ENCODE measurements at places on chromosomes 7 and 10.

DNA sequence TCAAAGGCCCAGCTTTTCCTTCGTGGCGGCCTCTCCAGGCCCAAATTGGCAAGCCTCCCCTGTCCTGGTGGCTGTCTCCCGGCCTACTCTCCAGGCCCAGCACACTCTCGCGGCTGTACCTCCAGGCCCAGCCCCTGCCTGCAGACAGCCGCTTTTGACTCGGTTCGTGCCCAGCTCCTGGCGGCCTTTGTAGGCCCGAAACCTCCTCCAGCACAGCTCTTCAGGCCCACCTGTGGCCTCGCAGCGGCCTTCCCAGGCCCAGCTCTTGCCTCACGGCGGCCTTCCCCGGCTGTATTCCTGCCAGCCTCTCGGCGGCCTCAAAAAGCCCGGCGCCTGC, 18.2 kb upstream of the TMEM248 start:
- no peak for DNase-seq

- peak; percentile 41 for DNase-seq
Observed at GRCh38 chr10:46248651-46249146, 38.1 kb upstream of the ANTXRL start.

GRCh38 chr10:77715088-77715487, 77.5 kb upstream of the KCNMA1 start:
- no peak for DNase-seq

- no peak for DNase-seq
Observed at GRCh38 chr7:20698469-20698868, 83.0 kb downstream of the ABCB5 start.

DNA sequence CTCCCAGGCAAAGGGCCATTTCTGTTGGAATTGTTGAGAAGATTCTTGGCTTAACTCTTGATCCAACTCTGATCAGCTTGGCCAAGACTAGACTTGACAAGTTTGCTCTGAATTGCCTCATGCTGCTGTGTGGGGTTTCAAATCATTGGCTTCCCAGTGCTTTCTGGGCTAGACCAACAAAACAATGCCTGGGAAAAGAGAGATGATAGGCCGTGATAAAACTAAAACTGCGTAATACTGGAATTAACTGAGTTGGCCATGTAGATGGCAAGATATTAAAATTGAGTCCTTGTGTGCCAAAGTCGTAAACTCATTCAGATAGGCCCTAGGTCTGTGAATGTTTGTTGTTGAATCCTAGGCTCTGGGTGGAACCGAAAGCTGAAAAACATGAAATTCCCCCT, 222.6 kb downstream of the MGMT start:
- no peak for DNase-seq

- DNase-seq: no peak
Observed at GRCh38 chr7:8278183-8278582, 16.2 kb upstream of the ICA1 start.

GRCh38 chr7:91267171-91267955, 3.1 kb downstream of the FZD1 start:
- DNase-seq: no peak

DNA sequence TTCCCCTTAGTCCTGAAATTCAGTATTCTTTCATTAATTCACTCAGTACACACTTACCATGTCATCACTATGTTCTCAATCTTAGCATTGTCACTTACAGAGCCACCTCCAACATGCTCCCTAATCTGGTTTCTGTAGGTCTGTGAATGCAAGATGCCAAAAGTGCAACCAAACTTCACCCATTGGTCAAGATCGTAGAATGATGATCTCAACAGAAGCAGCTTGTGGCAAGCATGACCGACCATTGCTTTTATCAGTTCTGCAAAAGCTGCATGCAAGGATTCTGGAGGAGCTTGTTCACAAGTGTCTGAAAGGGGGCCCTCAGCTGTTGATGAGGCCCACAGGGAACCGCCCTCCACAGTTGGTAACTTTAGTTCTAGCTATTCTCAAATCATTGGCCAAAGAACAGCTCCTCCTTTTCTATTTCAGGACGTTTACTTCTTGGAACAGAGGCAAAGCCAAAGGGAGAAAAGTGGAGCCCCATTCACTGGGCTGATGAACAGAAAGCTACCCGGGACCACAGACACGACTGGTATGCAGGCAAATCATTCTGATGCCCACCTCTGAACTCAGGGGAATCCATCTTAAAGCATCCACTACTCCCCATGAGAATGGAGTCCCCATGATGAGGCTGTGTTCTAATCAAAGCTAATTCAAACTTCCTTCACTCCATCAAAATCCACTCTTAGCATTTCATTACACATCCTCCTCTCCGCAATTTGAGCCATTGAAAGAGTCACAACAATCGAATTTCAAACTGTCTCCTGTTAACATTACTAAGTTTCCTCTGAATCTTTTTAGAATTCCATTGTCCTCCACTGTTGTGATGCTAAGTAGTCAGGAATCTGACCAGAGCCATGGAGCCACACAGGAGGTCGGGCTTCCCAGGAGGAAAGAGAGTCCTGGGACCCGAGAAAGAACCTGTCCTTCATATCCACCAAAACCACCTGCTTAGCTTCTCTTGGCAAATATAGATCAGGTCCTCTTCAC, 13.9 kb downstream of the GRB10 start:
- no peak for DNase-seq

- no peak for DNase-seq
Observed at GRCh38 chr10:49389361-49389933, 6.4 kb downstream of the DRGX start.

DNA sequence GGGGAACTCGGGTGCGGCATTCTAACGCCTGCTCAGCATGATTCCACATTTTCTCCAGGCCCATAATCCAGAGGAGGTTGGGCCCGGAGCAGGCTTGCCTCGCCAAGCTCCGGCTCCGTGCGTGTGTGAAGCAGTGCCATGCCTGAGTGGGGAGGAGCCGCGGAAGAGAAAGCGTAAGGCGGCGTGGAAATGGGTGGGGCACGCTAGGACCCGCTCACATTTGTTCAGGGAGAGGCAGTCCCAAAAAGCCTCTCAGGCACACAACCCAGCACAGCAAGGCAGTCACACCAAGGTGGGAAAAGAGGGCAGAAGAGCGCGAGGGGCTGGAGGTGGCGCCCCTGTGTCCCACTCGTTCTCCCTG, 695 bp upstream of the VDAC2 start:
- peak; percentile 85 for DNase-seq

DNA sequence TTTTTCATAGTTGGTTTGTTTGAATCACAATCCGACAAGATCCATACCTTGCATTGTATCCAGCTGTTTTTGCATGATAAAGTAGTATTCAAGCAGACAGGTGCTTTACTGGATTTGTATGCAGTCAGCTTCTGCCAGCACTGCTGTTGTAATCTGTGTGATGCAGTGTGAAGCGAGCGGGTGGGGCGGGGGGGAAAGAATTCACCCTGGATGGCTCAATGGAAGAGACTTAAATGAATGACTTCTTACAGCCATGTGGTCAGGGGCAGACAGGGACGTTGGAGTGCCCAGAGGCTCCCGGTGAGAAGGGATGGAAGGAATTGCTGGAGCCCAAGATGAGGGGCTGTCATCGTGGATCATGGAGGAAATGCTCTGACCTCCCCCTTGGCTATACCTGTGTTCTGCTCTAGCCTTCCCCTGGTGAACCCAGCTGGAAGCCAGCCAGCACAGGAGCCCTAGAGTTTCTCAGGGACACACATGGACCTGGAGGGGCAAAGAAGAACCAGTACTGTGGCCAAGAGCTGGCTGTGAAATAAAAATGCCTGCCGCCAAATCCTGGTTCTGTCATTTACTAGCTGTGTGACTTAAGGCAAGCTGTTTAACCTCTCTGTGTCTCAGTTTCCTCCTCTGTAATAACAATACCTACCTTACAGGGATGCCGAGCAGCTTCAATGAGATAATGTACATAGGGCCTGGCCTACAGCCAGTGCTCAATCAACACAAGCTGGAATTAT, 14.1 kb downstream of the NFE2L3 start:
- DNase-seq: no peak

- no peak for DNase-seq
Observed at GRCh38 chr7:31883761-31884164, 186.4 kb downstream of the PDE1C start.

- no peak for DNase-seq
Observed at GRCh38 chr7:146528581-146528980, 412.0 kb downstream of the CNTNAP2 start.

GRCh38 chr7:31465285-31465684, 48.6 kb upstream of the ITPRID1 start:
- DNase-seq: no peak

DNA sequence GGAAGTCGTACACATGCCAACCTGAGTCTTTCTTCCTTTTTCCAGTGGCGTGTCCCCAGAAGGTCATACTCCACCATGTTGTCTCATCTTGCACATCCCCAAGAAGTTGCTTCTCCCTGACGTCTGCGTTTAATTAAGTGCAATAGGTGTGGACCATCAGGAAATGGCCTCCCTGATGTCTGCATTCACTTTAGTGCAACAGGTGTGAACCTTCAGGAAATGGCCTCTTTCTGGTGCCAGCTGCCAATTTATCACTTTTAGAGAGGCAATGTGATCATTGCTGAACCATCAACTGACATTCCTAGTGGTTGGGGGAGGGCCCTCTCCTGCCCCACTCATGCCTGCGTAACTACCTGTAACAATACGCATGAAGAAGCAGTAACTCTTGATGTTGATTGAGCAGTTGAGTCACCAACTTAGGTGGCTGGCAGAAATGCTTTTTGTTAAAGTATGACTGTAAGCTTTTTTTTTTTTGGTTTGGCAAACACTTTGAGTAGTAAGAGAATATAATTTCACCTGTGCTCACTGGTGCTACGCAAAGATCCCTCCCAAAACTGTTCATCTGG, 25.8 kb downstream of the SCIN start:
- DNase-seq: no peak

DNA sequence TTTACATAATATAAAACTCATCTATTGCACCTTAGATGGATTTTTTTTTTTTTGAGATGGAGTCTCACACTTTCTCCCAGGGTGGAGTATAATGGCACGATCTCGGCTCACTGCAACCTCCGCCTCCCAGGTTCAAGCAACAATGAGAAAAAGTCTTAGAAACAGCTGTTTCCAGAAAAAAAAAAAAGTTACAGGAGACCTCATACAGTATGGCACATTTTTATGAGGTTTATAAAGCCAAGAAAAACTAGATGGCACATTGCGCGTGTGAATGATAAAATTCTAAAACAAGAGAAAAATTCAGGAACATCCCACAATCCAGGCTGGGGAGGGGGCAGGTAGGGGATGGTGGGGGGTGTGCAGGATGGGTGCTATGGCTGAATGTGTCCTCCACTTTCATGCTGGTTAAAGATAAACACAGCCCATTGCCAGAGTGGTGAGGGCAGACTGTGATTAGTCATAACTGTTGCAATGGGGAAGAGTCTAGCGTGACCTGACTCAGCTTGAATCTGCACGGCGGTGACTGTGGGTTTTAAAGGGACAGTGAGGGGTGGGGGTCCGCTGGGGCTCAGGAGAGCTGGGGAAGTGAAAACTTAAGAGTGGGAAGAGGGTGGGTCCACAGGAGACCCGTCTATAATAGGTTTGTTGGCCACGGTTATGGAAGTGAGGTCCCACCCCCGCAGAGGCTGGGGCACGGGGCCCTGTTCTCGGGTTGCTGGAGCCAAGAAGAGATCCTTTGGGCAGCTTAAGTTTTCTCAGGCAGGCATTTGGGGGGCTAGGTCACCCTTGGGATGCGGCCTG, 11.9 kb upstream of the LRRC27 start:
- DNase-seq: no peak

DNA sequence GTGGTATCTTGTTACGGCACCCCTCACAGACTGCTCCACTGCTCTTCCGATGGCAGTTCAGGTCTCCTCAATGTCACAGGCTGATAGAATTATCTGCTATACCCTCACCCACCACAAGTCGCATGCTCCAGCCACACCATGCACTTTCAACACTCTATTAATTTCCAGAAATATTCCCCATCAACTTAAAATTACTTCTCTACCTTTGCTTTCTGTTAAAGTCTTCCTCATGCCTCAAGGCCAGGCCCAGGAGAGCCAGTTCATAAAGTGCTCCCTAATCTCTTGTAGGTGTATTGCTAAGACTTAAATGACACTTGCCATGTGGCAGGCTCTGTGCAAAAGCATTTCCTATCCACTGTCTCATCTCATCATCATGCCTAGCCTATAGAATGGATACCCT, 105.9 kb upstream of the ARID5B start:
- no peak for DNase-seq

DNA sequence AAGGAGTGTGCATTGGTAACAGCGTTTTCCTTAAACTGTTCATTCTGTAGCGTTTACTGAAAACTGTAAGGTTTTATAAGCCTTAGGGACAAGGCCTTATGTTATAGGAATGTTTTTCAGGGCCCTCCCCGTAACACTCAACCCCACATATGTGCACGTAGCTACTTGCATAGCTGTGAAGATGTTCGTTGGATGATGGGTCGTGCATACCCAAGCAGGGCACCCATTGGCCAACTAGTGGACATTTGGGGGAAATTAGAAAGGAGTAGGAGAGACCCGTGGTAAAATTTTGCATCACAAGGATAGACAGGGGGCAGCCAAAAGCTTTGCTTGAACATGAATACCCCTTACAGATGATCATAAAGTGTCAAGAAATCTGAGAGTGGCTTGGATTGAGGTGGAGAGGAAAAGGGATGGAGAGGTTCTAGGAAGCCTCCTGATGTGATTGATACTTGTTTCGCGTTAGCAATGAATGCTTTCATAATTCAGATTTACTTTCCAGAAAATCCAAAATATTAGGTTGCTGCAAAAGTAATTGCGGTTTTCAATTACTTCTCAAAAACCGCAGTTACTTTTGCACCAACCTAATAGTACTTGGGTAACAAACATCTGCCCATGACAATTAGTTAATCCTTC, 878 bp downstream of the SEC61A2 start:
- no peak for DNase-seq

- no peak for DNase-seq
Observed at GRCh38 chr10:21487416-21488180, 37.9 kb downstream of the SKIDA1 start.

DNA sequence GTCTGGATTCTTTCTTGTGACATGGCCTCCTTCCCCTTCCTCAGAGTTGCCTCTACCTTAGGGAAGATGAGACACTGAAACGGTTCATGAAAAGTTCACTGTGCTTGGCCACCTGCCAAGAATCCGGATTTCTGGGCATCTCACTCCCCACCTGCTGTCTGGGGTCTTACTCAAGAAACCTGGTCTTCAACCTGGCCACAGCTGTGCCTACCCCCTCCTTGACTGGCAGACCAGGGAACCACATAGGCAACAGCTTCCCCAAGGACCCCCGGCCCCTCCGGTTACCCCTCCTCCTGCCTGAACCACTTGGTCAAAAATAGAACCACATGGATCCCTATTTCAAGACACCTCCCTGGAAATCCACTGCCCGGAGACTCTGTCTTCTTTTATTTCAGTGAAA, 58.7 kb upstream of the NANOS1 start:
- no peak for DNase-seq

GRCh38 chr7:56026538-56026937, 24.7 kb downstream of the PSPH start:
- no peak for DNase-seq

DNA sequence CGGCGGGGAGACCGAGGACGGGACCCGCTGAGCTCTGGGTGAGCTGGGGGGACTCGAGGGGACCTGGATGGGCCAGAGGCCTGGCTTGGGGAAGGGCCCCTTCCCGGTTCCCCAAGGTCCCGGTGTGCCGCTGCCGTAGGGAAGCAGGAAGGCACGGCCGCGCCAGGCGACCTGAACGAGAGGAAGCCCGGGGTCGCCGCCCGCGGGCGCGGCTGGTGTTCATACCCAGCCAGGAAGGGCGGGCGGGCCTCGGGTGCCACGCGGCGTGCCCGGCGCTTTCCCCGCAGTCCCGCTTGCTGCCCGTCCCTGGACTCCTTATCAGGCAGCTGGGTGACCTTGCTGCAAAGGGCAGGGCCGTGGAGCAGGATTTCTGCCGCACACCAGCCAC, 38.0 kb downstream of the ZNF777 start:
- DNase-seq: peak; percentile 77
